Stimulated activated CD4-positive, alpha-beta T cell treated with anti-CD3 and anti-CD28 coated beads, TNF-alpha, amount 100 ng/mL, for 4 hours (primary cell): ENCODE measurements at places on chromosomes 4 and X.

GRCh38 chr4:105933083-105933482 lies 37.8 kb downstream of the NPNT start:
- no peak for DNase-seq

- peak; percentile 8 for DNase-seq
Observed at GRCh38 chr4:139988863-139989765, 164.9 kb downstream of the MAML3 start.

GRCh38 chr4:173807347-173807746 lies 277.3 kb upstream of the HAND2 start:
- DNase-seq, result no peak

GRCh38 chr4:143581331-143581946 lies 67.9 kb downstream of the SMARCA5 start:
- DNase-seq, result no peak

DNA sequence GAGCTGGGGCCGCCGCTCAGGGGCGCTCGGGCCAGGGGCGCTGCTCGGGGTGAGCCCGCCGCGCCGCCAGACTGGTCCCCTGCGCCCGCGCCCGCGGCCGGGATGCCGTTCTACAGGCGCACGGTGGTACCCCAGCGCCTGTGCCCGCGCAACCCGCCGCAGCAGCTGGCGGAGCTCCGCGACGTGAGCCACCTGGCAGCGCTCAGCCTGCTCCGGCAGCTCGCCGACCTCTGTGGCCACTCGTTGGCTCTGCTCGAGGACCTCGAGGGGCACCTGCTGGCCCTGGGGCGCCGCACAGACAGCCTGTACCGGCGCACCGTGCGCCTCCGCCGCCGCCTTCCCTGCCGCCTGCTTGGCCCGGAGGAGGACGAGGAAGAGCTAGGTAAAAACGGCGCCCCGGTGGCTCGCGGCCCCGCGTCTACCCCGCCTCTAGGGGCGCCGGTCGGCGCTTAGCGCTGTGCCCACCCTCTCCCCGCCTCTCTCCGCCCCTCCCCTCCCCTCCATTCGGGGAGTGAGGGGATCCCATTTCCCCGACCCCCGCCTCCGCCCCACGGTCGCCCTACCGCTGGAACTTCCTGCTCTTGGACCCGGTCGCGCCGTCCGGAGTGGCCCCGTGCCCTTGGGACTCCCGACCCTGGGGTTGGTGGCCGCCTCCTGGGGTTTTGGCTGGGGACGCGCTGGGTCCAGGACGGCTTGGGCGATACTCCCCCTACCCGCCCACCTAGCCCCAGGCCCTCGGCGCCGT lies 513 bp downstream of the NHSL2 start:
- peak; percentile 10 for DNase-seq

DNA sequence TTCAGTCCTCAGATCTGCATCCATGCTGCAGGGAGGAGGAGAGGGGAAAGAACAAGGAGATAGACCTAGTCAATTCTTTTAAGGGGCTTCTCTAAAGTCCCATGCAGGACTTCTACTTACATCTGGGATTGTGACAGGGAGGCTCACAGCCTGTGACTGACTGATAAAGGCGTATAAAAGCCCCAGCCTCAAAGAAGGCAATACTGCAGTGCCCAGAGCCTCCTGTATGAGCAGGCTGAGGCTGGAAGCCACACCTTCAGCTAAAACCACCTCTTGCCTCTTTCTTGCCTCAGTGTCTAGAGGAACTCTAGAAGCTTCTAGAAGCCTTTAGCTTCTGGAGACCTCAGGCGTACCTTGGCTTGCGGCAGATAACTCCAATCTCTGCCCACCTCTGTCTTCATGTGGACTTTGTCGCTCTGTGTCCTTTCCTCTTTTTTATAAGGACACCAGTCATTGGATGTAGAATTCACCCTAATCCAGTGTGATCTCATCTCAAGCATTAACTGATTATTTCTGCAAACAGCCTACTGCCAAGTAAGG lies 6.0 kb upstream of the ZCCHC4 start:
- no peak for DNase-seq

DNA sequence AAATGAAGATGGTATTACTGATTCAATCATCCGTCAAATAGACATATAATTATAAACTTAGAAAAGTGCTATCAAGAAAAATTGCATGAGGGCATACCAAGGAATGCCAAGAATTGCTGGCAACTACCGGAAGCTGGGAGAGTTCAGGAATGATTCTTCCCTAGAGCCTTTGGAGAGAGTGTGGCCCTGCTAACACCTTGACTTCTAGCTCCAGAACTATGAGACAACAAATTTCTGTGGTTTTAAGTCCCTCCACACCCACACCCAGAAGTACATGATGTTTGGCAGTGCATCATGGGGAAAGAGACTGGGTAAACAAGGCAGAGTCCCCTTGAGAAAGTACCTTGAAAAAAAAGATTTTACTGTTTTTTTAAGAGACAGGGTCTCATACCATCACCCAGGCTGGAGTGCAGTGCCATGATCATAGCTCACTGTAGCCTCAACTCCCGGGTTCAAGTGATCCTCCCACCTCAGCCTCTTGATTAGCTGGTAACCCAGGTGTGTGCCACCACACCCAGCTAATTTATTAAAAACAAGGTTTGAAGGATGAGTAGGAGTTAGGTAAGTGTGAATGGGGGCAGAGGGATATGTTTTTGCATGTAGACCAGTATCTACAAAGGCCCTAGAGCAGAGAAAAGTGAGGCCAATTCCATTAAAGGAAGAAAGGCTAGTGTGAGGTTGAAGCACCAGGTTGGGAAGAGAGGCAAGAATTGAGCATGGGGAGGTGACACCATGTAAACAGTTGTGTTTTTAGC lies 53.1 kb downstream of the GSX2 start:
- no peak for DNase-seq

- no peak for DNase-seq
Observed at GRCh38 chr4:72313121-72313520, 255.9 kb downstream of the ADAMTS3 start.

GRCh38 chr4:101527188-101527587 lies 179.9 kb upstream of the PPP3CA start:
- peak; percentile 30 for DNase-seq

GRCh38 chrX:104122829-104123228 lies 10.5 kb downstream of the ZCCHC18 start:
- no peak for DNase-seq

- DNase-seq, result no peak
Observed at GRCh38 chrX:44264936-44265335, 78.5 kb downstream of the EFHC2 start.

DNA sequence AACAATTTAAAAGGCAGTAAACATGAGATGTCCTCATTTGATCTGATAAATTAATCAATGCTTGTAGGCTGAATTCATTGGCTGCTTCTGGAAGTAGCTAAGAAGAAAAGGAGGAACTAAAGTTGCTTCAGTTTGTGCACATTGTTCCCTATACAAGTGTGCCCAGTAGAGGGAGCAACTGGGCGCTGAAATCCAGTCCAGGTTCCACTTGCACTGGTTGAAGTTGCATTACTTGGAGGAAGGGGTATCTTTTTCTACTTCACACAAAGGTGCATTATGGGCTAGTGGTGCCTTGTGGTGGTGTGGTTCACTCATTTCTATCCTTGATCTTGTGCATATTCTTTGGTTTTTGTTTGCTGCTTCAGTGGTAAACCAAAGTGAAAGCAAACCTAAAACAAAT lies 67.9 kb upstream of the SOX3 start:
- no peak for DNase-seq

DNA sequence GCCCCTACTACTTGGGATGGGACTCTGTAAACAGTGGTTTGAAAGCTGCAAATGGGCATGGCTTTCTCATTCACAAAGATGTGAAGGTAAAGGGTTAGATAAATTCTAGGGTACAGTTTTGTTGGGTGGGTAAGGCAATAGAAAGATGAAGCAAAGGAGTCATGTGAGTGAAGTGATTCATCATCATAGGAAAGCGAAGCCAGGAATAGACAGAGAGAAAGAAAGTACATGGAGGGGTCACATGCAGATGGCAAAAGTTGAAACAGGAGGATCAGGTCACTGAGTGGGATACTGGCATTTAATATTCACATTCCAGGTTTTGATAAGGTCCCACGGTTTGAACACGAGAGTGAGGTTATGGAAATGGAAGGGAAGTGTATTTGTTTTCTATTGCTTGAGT lies 8.2 kb upstream of the ABCG2 start:
- DNase-seq, result no peak

- no peak for DNase-seq
Observed at GRCh38 chr4:77899607-77900006, 37.0 kb downstream of the MRPL1 start.

DNA sequence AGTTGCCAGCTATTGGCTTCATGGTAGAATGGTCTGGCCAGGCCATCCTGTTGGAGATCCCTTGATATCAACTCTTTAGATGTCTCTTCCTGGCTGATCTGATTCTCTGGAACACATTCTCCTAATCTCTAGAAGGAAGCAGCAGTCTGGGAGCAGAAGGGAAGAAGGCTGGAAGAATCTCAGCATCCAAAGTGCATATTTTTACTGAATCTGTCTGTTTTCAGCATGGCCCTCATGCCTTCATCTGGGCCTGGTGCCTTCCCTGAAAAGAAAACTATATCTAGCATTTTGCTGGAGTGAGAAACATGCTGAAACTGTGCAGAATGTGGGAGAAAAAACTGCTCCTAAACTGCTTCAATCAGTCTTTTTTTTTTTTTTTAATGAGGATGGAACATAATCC lies 148.7 kb downstream of the REPS2 start:
- no peak for DNase-seq

DNA sequence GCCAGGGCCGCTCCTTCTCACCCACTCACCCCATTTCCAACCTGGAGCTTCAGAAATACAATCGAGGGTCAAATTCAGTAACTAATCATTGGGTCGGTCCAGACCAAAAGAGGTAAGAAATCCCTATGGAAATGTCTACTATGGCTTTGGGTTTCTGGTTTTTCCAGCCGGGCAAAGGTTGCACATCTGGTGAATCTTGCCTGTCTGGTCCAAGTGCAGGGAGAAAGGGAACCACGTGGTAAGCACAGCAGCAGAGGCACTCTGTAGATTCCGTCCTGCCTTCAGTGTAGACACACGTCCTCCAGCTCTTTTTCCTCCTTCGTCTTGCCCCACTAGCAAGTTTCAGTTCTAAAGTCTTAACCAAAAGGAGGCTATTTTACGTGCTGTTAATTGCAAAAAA lies 218.0 kb upstream of the JADE1 start:
- DNase-seq, result no peak

GRCh38 chrX:38987198-38987651 lies 186.0 kb downstream of the MID1IP1 start:
- DNase-seq, result no peak

- DNase-seq, result peak; percentile 65
Observed at GRCh38 chr4:80202190-80202711, 4.9 kb downstream of the PRDM8 start.

DNA sequence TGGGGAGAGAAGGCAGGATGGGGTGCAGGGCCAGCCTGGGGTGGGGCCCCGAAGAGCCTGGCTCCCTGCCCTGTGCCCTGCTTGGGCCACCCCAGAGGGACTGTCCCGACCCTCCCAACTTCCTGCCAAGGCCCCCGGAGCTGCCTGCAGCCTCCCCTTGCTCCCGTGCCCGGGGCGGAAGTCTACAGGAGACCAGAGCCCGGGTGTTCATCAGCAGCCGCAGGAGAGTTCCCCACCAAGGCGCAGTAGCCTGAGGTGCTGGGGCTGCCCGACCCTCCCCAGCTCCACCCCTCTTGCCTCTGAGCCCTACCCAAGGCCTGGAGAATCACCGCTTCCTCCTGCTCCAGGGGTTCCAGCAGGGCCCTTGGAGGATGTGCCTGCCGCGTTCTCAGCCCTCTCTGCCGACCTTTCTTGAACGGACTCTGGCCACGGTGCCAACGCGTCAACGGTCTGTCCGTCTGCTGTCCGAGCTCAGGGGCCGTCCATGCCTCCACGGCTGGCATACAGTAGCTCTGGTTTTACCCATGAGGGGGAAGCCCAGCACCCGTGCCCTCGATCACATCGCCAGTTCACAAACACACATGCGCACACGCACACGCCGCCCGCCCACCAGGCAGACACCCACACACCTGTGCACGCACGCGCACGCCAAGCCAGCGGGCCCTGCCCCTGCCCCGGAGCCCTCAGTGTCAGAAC lies 36.0 kb upstream of the SPON2 start:
- no peak for DNase-seq

DNA sequence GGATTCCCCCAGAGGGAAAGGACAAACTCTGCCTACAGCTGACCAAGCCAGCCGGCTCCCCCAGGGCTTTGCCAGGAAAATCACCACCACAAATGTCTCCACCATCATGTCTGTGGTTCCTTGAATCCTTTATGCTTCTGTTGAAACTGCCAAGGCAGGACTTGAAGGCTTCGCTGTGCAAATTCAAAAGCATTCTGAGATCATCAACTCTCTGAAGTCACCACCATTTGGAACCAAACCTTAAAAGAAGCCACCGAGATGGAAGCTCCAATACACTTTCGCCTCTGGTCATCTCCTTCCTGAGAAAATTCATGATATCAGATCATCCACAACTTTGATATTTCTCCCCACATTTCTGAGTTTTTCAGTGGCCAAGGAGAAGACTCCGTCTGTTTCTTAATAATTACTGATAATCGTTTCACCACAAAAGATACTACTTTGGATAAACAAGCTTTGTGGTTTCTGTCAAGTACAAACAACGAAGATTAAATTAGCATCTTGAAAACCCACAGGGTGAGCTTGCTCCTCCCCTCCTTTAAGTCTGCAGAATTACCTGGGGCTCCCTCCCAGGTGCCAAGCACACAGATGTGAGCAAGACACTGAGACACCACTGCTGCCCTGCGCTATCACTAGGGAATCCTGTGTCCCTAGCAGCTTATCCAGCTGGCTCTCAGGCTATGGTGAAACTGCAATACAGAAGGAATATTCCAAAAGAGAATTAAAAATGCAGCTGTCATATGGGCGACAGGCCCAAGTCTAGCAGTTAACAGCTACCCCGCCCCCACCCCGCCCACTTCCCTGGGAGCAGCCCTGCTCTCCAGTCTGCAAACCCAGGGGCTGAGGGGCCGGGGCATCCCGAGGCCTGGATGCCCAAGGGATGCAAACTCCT lies 125.0 kb upstream of the TBL1X start:
- no peak for DNase-seq

GRCh38 chr4:123741906-123742305 lies 345.3 kb downstream of the SPRY1 start:
- DNase-seq, result no peak

DNA sequence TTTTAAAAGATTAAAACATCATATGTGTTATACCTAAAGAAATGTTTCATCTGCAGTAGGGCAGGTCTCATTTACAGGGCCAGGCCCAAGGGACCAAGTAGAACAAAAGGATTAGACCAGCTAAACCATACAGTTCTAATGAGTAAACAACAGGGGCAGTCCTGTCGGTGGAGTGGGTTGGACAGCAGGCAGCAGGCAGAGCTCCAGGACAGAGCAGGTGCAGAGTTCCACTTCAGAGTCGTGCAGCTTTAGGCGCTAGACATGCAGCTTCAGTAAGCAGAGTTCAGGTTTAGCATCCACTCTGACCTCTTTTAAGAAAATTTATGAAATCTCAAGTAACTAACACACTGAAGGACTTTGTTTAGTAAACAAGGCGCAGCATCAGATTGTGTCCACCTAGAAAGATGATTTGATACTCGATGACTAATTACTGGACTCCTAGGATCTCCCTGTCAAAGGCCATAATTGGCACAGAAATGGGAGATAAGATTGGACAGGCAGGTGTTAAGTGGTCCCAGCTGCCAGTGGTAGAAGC lies 487.7 kb upstream of the INTU start:
- DNase-seq, result no peak
